ENCODE measurements at places on chromosomes 5 and 9. TPM values are rescaled to one million over a fixed set of nuclear protein-coding genes. Genes with fewer than 3 reads are reported as not detected.

The ZNG1C gene
- 17.2 TPM for total RNA-seq

The PRRX2 gene
- 0.44 TPM for total RNA-seq

The PCDHGA3 gene
- 0.40 TPM for total RNA-seq

The PCDHB16 gene
- 0.22 TPM for total RNA-seq

GRCh38 chr5:52922384-52922783 lies 66.8 kb upstream of the ITGA2 start:
- DNase-seq: peak; percentile 27

DNA sequence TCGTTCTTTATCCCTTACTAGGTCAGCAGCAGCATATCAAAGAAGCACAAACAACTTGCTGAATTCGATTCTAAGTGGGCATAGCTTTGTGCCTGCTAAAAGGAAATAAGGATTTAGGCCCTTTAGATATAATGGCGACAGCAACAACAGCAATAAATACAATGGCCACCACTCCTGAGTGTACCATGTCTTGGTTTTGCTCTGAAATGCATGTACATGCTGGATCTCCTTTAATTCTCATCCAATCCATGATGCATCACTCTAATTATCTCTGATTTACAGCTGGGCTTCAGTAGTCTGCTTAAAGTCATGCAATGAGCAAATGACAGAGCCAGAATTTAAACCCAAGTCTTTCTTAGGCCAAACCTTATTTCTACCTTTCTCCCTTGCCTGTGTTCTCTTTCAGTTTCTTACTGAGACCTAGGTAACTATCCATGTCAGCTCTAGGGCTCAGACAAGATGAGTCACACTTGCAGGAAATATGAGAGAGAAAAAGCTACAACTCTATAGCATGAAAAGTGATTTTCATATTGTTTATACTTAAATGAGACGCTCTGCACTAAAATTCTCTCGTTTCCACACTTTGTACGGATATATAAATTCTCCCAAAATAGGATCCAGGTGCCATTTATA lies 111.8 kb downstream of the HMHB1 start:
- DNase-seq: peak; percentile 56

- DNase-seq: peak; percentile 96
Observed at GRCh38 chr5:98454904-98455303, 318.6 kb upstream of the RGMB start.

GRCh38 chr5:135051872-135052271 lies 17.8 kb upstream of the PITX1 start:
- no peak for DNase-seq

DNA sequence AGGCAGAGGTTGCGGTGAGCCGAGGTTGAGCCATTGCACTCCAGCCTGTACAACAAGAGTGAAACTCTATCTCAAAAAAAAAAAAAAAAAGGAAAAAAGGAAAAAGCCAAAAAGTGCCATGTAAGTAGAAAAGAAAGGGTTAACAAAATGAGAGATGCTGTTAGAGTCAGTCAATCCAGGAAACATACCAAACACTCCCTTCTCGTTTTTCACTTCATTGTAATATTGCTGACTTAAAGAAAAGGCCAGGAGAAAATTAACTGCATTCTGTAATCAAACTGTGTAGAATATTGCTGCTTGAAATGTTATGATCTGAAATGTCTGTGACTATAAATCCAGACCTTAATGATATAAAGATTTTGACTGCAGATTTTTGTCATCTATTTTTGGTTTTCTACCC lies 379.1 kb downstream of the ENC1 start:
- DNase-seq: no peak

GRCh38 chr5:172862165-172862801 lies 28.2 kb downstream of the ERGIC1 start:
- no peak for DNase-seq

- no peak for DNase-seq
Observed at GRCh38 chr9:30967476-30967875, 1417.0 kb upstream of the ACO1 start.

DNA sequence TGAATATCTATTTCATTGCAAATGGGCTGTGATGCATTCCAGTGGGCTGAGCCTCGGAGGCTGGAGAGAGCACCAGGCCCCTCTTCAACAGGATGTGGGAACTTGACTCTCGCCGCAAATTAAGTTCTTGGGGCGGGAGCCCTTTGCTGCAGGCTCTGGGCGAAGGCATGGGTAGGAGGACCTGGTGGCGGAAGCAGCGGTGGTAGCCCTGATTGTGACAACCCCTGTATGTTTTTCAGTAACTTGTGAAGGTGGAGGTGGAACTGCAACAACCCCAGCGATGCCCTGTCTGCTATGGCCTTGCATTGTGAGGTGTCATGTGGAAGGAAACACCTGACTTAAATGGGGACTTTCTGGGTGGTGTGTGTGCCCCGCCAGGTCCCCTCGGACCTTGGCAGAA lies 9.4 kb downstream of the FYB1 start:
- DNase-seq: no peak

- DNase-seq: no peak
Observed at GRCh38 chr9:79969393-79970145, 397.8 kb downstream of the TLE4 start.

- DNase-seq: no peak
Observed at GRCh38 chr9:113805486-113806132, 70.5 kb upstream of the ZNF618 start.

- no peak for DNase-seq
Observed at GRCh38 chr9:120916588-120916987, 10.0 kb downstream of the TRAF1 start.

GRCh38 chr5:109003928-109004327 lies 256.2 kb downstream of the FER start:
- DNase-seq: no peak

DNA sequence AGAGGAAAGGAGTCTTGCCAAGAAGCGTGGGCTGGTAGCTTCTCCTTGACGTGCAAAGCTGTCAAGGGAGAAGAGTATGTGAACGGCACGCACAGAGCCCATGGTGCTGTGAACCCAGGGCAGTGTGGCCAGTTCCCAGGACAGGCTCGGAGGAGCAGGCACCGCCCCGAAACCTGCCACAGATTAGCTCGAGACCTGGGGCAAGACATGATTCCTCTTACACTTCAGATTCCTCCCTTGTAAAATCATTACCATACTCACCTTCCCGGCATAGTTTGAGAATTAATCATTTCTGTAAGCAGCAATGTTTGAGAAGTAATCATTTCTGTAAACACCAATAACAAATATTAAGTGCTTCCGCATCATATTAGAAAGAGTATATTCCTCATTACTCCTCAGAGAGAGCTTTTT lies 19.9 kb downstream of the GOLM1 start:
- DNase-seq: no peak

Data from lung microvascular endothelial cell (primary cell).